Left lung (tissue), 14 donors: ENCODE measurements at places on chromosomes 1 and 21. TPM values are rescaled to one million over a fixed set of nuclear protein-coding genes. Genes with fewer than 3 reads are reported as not detected.

GRCh38 chr1:168752171-168752832 is 23.3 kb upstream of the DPT start:
- no peak for DNase-seq
- no peak overlapping the region for H3K4me3 ChIP-seq
- no peaks in the 10 kb centered on the region for H3K36me3 ChIP-seq
- no peak overlapping the region for H3K27ac ChIP-seq
- no peaks in the 10 kb centered on the region for H3K27me3 ChIP-seq

- no peak for DNase-seq
- no peaks in the 10 kb centered on the region for H3K36me3 ChIP-seq
- peaks cover 12% of the 10 kb centered on the region for H3K4me1 ChIP-seq
- no peak overlapping the region for H3K4me3 ChIP-seq
Measured at GRCh38 chr1:243841507-243841906, 8.5 kb downstream of the AKT3 start.

LCE3D gene
- not detected for polyA plus RNA-seq

GUCA2B gene
- polyA plus RNA-seq, result not detected

MTHFR gene
- 27.8 TPM for polyA plus RNA-seq
